Gastroesophageal sphincter (tissue), 4 donors: ENCODE measurements at places on chromosomes 11 and 22.

- no peak for ATAC-seq
Observed at GRCh38 chr11:124483422-124483821, 37.9 kb upstream of the OR8B8 start.

DNA sequence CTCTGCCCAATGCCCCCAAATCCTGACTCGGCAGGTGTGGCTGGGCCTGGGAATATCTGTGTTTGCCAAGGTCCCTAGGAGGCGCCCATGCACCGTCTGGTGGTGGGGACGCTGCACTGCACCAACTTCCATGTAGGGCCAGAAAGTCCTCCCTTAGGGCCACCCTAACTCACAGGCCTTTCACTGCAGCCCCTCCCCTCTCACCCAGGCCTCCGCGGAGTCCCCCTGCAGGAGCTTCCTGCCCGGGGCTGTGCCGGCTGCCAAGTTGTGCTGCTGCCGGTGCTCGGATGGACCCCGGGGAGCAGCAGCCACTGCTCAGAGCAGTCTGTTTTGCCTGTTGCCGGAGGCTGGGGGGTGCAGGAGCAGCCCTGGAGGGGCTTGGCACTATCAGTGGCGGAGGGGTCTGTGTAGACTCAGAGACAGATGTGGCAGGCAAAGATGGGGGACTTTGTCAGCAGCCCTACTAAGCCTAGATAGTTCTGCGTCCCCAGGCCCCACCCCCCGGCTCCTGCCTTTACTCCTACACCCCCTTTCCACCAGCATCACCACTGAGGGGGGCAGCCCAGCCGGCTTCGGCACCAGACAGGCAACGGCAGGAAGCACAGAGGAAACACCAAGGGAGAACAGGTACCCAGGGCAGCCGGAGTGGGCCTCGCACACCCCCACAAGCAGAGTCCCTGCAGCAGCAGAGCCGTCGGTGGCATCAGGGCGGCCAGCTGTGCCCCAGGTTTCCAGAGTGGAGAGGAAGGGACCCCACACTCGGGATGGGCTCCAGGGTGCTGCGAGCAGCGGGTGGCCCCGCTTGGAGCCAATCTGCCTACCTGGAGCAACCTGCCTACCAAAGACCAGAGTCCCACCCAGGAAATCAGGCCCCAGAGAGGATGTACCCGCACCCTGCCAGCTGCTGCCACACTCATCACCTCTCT lies 124.3 kb downstream of the TRIM29 start:
- ATAC-seq, result peak; percentile 16

DNA sequence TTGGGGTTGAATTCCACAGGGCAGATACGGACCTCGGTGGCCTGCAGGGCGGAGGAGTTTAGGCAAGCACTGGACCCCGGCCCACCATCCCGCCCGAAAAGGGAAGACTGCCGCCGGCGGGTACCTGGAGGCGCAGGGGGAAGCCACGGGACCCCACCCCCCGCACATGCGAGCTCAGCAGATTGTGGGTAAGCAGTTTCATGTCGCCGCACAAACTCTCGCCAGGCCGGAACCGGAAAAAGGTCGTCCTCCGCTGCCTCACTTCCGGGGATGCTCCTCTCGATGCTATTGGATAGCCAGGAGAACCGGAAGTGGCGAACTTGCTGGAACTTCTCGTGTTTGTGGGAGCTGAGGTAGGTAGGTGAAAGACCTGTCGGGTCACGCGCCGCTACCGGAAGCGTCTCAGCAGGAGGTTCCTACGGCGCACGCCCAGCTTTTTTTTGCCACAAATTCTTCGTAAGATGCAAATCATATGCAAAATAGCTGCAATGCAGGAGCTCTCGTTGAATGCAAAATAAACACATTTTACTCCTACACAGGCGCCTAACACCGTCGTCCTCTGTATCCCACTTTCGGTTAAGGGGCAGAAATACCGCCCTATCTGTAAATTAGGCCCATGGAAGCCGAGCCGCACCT lies at the start of gene TRMT112:
Gene TRMT112 (minus strand): TSS at position 235 of the 636 bp plus-strand sequence. CDS start 33 bp downstream, at position 202.
- peak; percentile 89 for ATAC-seq

DNA sequence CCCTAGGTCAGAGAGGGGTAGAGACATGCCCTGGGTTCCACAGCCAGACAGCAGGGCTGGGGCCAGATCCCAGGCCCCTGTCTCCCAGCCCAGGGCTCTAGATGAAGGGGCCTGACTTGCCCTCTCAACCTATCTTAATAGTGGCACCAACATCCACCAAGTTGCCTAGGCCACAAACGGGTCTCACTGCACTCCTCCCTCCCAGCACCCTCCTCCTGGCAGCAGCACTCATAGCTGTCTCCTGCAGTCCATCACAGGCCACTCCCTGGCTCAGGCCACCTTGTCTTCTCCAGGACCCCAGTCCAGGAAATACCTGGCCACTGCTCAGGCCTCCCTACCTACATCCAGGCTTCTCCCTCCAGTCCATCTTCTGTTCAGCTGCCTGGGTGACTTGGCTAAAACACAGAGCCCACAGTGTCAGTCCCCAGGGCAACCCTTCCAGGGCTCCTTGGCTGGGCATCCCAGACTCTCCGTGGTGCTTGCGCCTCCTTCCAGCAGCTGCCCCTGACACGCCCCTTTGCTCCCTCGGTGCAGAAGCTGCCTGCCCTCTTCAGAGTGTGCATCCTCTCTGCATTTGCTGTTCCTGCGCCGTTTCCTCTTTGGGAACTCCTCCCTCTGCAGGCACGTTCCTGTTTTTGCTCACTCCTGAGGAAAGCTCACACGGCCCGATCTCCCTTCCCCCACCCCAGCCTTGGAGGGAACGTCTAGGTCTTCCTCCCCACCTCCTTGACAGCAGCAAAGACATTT lies 40.5 kb downstream of the LRRC32 start:
- ATAC-seq, result peak; percentile 77

GRCh38 chr11:76684516-76684915 lies 14.0 kb upstream of the LRRC32 start:
- no peak for ATAC-seq
